ENCODE measurements at places on chromosomes 6 and 20.

DNA sequence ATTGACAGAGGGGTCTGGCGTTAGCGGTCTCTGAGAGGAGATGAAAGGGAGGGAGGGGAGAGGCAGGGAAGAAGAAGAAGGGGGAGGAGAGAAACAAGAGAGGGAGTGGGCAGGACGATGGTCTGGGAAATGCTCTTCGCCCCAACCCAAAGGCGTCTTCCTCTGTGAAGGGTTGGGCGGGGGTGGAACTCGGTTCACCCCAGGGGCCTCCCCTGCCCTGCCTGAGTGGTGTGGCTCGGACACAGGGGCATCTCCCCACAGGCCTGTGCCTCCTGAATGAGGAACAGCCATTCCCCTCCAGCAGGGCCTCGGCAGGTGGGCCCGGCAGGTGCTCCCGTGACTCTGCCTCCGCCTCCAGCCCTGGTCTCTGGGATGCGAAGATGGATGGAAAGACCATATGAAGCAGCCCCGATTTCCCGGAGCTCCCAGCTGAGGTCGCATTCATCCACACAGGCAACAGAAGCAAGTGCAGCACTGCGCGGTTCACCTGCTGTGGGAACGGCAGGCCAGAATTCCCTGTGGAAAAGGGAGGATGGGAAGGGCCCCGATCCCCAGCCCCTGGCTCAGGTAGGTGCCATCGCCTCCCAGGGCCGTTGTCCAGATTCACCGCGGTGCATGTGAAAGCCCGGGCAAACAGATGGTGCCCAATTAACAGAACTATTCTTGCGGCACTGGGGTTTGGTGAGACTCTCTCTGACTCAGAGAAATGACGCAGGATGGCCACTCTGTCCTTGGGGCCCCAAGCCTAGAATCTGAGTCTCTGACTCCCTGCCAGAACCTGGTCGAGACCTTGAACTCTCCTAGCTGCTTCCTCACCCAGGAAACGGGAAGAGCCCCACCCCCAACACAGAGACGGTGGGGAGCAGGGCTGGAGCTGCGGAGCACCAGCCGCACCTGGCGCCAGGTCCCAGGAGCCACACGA lies 29.4 kb upstream of the RPS6KA2 start:
- no peak for DNase-seq

GRCh38 chr6:11553824-11554223 lies 16.3 kb downstream of the TMEM170B start:
- DNase-seq = no peak

- peak; percentile 83 for DNase-seq
Measured at GRCh38 chr6:41941280-41942066, at the start of gene CCND3. TSS of gene CCND3 (minus strand) at chr6:41941808. CDS start at chr6:41941649, 159 bp downstream.

DNA sequence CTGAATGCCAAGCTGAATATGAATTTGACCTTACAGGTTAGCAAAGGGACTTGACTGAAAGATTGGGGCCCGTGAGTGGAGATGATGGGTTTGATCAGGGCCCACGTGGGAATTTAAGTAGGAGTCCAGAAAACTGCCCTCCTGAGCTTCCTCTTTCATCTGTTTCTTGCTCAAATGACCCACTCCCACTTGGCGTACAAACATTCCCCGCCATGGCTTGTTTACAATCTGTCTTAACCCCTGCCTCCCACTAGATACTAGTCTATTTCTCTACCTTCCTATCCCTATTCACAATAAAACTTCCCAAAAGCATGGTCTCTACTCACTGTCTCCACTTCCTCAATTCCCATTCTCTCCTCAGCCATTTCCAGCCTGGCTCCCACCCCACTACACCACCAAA lies 9.4 kb downstream of the MMP9 start:
- no peak for DNase-seq

DNA sequence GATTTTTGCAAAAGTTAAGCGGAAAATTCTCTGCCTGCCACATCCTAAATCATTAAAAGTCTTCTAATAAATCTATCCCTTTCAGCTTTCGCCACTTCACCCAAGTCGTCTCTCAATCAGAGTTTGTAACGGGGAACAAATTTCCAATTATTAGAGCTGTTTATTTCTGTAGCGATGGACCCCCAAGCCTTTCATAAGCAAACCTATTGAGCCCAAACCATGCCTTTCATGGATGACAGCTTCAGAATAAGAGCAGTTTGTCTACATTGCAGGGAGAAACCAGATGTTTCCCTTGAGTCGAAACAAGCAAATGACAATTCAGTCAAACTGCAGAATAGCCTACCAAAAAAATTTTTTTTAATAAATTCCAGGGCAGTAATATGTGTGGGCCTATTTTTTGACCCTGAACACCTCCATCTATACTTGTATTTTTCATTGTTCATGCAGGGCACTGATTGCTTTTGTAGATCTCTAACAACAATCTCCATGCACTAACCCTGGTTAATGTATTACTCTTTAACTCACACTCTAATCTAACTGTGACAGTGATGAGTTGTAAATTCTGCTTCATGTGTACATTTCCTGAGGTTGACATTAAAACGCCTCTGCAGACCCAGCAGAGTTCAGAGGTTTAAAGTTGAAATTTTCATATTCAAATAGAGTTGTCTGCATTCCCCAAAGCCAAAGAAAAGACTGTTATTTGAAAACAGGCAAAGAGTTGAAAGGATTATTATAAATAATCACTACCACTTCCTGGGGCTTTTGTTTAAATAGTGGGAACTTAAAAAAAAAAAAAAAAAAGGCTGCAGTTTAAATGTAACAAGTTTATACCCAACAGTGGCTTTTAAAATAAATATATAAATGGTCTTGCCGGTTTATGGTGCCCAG lies 64.5 kb downstream of the ATP9A start:
- no peak for DNase-seq

- DNase-seq = no peak
Measured at GRCh38 chr20:46021361-46022359, 7.4 kb upstream of the SLC12A5 start.

- no peak for DNase-seq
Measured at GRCh38 chr6:167045828-167046580, 46.8 kb downstream of the CEP43 start.

DNA sequence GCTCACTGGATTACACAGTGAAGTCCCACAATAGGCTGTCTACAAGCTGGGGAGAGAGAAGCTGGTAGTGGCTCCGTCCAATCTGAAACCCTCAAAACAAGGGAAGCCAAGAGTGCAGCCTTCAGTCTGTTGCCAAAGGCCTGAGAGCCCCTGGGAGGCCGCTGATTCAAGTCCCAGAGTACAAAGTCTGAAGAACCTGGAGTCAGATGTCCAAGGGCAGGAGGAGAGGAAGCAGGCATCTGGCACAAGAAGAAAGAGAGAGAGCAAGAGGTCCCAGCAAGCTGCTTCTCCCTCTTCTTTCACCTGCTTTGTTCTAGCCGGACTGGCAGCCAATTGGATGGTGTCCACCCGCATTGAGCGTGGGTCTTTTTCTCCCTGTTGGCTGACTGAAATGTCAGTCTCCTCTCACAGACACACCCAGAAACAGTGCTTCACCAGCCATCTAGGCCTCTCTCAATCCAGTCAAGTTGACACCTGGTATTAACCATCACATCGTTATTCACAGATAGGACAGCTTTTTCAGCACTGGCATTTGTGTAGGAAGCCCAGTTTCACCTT lies 51.2 kb downstream of the CRYBG1 start:
- no peak for DNase-seq

- DNase-seq = no peak
Measured at GRCh38 chr20:44610313-44610962, 28.1 kb downstream of the PKIG start.

GRCh38 chr6:31081872-31082271 lies 30.5 kb downstream of the C6orf15 start:
- no peak for DNase-seq

- DNase-seq = no peak
Measured at GRCh38 chr20:30985386-30985785, 272.1 kb upstream of the DEFB115 start.

GRCh38 chr6:81298751-81299150 lies 453.7 kb downstream of the TENT5A start:
- DNase-seq = no peak

DNA sequence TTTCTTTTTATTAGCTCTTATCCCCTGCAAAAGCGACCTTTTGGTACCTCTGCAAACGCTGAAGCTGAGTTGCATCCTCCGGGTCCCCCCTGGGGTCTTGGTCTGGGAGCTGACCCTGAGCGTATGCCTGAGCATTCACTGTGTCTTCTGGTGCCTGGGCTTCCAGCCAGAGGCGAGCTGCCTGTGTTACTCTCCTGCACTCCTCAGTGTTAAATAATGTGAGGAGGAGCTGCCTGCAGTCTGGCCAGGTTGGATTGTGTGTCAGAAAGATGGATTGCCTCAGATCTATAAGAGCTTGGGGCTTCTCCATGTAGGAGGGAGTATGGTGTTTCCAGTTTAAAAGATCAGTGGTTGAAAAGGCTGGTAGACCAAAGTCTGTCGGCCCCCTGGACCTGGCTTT lies 8.7 kb upstream of the GMPR start:
- no peak for DNase-seq

DNA sequence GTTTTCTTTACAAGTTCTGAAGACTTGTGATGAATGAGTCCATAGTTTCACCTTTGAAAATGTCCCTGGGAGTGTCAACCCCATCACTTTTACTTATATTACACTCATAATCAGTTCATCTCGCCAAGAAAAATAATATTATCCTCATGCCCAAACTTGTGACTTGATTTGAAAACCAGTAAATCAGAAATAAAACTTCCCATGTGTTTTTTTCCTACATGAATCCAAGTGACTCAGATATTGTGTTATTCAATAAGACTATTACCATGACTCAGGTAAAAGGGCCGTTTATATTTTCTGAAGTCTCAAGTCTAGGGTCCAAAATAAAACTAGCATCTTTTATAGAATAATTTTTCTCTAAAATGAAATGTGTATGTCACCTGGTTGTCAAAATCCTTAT lies 15.8 kb upstream of the CYP24A1 start:
- DNase-seq = no peak

DNA sequence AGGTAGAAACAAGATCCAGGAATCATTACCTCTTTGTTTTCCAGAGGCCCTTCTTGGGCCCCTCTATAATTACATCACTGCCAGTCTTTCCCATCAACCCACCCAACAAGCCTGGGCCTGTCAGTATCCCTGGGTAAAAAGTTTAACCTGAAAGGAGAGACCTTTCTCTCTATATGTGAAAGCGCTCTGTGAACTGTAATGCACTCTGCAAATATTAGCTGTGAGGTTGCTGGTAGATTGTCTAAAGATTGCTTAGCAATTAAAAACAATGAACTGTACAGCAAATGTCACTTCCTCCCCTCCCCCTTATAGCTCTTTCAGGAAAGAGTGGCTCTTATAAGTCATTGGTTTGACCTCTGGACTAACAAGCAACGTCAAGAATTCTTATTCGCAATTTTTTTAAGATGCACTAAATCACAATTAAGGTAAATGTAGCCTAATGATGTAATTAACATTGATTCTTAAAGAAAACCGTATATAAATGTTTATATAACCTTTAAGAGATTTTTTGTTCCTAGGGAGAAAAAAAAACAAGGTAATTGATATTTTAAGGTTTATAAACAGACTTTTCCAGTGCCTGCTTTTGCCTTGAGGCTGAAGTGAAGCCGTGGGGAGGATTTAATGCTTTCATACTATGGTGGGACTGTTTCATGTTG lies 18.4 kb downstream of the ECT2L start:
- no peak for DNase-seq

DNA sequence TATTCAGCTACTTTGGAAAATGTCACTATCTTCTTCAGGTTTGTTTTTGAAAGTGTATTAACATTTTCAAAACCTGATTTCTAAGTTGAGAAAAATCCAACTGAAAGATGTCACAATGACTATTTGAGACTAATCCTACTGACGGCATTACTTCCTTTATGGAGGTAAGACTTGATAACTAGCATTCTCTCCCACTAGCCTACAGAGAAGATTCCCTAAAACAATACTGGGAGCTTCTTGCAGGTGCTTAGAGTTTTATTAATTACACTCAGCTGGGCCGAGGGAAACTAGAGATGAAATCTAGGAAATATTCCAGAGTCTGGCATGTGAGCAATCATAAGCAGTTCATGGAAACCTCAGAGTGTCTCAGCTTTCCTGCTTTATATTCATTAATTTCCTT lies 114.0 kb downstream of the LCA5 start:
- no peak for DNase-seq

- DNase-seq = no peak
Measured at GRCh38 chr6:28664870-28665396, 139.3 kb downstream of the GPX5 start.

- no peak for DNase-seq
Measured at GRCh38 chr6:17957498-17957897, 29.9 kb downstream of the KIF13A start.

DNA sequence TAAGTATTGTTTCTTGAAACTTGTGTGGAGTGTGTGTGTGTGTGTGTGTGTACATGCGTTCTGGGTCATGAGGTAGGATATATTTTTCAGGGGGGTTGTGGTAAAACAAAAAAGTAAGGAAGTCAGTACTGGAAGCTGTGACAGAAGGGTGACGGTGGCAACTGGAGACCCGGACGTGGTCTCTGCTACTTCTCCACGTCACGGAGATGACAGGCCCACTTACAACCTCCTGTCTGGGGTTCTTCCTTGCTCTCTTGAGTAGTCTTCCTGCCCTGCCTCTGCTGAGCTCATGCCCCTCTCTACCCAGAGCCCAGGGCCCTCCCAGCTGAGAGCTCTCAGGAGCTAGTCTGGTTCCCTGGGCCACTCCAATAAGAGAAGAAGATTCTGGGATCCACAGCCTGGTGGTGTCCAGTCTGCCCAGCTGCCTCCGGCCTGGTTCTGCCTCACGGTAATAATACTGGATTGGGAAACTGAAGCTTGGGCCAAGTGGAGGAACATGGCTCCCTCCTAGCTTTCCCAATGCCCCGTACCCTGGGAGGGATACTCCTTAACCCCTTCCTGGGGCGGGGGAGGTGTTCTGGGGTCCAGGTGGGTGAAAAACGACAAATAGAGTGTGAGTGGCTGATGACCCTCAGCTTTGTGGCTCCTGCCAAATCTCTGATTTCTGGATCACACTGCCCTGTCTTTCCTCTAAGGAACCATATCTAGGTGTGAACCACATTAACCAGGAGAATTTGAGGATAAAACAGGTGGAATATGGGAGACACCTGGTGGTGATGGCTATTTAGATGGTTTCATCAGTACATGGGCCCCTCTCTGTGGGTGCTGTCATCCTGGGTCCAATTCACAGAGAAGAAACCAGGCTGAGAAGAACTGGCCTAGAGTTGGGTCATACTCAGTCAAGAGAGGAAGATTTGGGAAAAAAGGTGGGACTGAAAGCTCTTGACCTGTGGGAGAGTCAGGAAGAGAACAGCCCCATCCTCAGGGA lies 27.2 kb downstream of the VEGFA start:
- DNase-seq = no peak

Data from activated T-helper 1 cell treated with anti-CD3 and anti-CD28 coated beads, Interleukin-2, amount 50 U/mL, for 16 hours (primary cell).